ENCODE measurements at places on chromosomes 2 and 18.

DNA sequence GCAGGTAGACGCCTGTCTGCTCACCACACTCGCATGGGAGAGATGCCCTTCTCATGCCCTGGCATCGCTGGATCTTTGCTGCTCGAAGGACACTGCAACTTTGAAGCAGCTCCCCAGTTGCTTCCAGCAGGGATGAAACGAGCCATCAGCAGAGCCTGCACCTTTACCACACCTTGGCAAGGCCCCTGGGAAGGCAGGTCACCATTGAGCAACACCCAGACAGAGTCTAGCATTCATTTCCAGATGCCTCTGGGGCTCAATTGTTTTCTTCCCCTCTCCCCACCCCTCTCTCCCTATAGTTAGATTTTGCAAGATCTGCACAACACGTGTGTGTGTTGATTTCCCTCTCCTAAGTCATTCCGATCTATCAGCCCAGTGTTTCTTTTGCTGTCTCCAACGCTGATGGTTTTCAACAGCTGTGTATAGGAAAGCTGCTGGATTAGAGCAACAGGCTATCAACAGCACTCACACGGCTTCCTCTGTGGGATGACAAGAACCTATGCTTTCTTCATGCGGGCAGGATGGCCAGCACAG is 25.6 kb upstream of the INHBB start:
- no peak overlapping the region for H3K4me3 ChIP-seq
- no peaks in the 10 kb centered on the region for H3K4me1 ChIP-seq
- no peak overlapping the region for H3K27ac ChIP-seq
- DNase-seq: no peak
- no peaks in the 10 kb centered on the region for H3K36me3 ChIP-seq

GRCh38 chr2:28593160-28593755 is 97.4 kb downstream of the PLB1 start:
- H3K27me3 ChIP-seq: no peaks in the 10 kb centered on the region
- no peak for DNase-seq
- H3K36me3 ChIP-seq: no peaks in the 10 kb centered on the region
- H3K4me3 ChIP-seq: no peak overlapping the region

- H3K36me3 ChIP-seq: no peaks in the 10 kb centered on the region
- no peak overlapping the region for H3K4me3 ChIP-seq
- H3K4me1 ChIP-seq: no peaks in the 10 kb centered on the region
- no peaks in the 10 kb centered on the region for H3K27me3 ChIP-seq
- no peak for DNase-seq
- H3K27ac ChIP-seq: no peak overlapping the region
Observed at GRCh38 chr2:140604096-140604495, 1526.7 kb downstream of the LRP1B start.

- no peaks in the 10 kb centered on the region for H3K27me3 ChIP-seq
- no peak for DNase-seq
- no peaks in the 10 kb centered on the region for H3K4me1 ChIP-seq
- H3K4me3 ChIP-seq: no peak overlapping the region
- no peaks in the 10 kb centered on the region for H3K36me3 ChIP-seq
- H3K27ac ChIP-seq: no peak overlapping the region
Observed at GRCh38 chr2:126344493-126344892, 311.5 kb upstream of the GYPC start.

DNA sequence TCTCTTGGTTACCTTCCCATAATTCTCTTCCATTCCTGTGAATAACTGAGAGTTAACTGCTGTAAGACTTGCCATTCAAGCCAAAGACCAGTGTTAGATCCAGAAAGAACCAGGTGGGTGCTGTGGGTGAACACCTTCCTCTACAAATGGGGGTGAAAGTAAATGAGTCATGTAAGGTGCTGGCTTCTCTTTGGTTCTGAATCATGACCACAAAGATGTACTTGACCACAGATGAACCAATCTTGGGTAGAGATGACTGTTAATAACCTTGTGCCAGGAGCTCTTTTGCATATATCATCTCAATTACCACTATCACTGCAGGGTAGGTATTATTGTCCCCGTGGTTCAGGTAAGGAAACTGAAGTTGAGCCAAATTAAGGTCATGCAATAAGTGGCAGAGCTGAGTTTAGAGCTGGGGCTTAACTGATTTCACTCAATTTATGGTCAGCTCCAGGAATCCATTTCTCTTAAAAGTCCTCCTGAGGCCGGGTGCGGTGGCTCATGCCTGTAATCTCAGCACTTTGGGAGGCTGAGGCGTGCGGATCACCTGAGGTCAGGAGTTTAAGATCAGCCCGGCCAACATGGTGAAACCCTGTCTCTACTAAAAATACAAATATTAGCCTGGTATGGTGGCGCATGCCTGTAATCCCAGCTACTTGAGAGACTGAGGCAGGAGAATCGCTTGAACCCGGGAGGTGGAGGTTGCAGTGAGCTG is 244.9 kb upstream of the CXCR4 start:
- H3K4me1 ChIP-seq: peaks cover 56% of the 10 kb centered on the region
- peaks cover 5% of the 10 kb centered on the region for H3K27me3 ChIP-seq
- H3K4me3 ChIP-seq: peak overlapping the region; percentile 25
- peaks cover 6% of the 10 kb centered on the region for H3K36me3 ChIP-seq
- H3K27ac ChIP-seq: peak overlapping the region; percentile 53

- H3K36me3 ChIP-seq: peaks cover 77% of the 10 kb centered on the region
- H3K4me1 ChIP-seq: no peaks in the 10 kb centered on the region
- no peak for DNase-seq
Observed at GRCh38 chr2:241234066-241234790, 45.8 kb downstream of the ANO7 start.

GRCh38 chr2:37920570-37920969 is 4.5 kb upstream of the RMDN2 start:
- no peak for DNase-seq
- no peak overlapping the region for H3K4me3 ChIP-seq
- H3K4me1 ChIP-seq: peaks cover 6% of the 10 kb centered on the region
- peaks cover 5% of the 10 kb centered on the region for H3K27me3 ChIP-seq

- DNase-seq: no peak
- H3K36me3 ChIP-seq: no peaks in the 10 kb centered on the region
- H3K4me3 ChIP-seq: no peak overlapping the region
- no peaks in the 10 kb centered on the region for H3K4me1 ChIP-seq
- H3K27me3 ChIP-seq: no peaks in the 10 kb centered on the region
- no peak overlapping the region for H3K27ac ChIP-seq
Observed at GRCh38 chr2:51469102-51469501, 437.2 kb upstream of the NRXN1 start.

DNA sequence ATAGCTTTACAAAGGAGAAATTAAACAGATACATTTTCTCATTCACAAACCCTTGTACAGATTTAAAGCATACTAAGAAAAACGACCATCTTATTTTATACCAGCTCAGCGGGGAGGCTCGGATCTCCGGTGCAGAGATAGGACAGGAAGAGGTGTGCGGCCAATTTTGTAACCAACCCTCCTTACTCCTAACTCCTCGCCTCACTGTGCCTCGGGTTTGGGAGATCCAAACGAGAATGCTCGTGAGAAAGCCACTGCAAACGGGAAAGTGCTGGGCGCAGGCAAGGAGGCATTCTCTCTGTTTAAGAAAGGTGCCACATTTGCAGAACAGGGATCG is 1.2 kb downstream of the KDSR start:
- H3K27me3 ChIP-seq: no peaks in the 10 kb centered on the region
- H3K36me3 ChIP-seq: peaks cover 23% of the 10 kb centered on the region
- H3K4me3 ChIP-seq: peak overlapping the region; percentile 90
- DNase-seq: peak; percentile 31

DNA sequence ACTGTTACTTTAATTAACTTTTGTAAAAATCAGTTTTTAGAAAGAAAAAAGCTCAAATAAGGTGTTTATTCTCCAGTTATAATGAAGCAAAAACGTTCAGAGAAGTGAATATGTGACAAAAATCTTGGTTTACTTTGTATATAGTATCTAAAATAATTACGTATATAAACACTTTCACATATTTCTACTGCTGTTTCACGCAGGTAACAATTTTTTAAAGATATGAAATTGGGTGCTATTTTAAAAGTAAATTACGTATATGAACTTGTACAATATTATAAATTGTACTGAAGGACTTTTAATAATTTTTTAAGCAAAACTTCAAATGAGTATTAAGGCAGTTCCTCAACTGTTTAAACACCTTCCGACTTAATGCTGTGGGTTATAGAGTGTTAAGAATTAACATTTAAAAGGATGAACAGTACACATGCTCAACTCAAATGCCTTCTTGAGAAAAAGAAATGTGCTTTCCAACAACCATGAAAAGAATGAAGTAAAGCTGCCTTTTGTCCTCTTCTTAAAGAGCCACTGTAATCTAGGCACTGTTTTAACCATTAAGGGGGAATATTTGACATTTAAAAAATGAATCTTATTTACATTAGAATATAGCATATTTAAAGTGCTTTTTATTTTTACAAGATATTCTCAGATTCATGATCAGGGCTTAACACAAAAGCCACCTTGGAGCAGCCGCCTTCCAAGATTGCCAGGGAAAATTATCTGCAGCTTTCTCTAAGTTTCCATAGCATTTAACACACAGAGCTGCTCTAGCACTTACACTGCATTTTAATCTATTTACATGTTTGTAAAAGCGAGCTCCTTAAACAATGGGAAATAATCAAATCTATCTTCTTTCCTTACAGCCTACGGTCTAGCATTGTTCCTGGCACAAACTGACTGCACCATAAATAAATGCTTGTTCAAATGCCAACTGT is 56.5 kb upstream of the CDKL4 start:
- no peak overlapping the region for H3K4me3 ChIP-seq
- H3K4me1 ChIP-seq: no peaks in the 10 kb centered on the region
- DNase-seq: no peak
- H3K27ac ChIP-seq: no peak overlapping the region

GRCh38 chr2:10272464-10272863 is 30.2 kb upstream of the HPCAL1 start:
- no peaks in the 10 kb centered on the region for H3K27me3 ChIP-seq
- H3K36me3 ChIP-seq: no peaks in the 10 kb centered on the region
- peaks cover 13% of the 10 kb centered on the region for H3K4me1 ChIP-seq
- no peak overlapping the region for H3K27ac ChIP-seq
- DNase-seq: no peak
- no peak overlapping the region for H3K4me3 ChIP-seq

DNA sequence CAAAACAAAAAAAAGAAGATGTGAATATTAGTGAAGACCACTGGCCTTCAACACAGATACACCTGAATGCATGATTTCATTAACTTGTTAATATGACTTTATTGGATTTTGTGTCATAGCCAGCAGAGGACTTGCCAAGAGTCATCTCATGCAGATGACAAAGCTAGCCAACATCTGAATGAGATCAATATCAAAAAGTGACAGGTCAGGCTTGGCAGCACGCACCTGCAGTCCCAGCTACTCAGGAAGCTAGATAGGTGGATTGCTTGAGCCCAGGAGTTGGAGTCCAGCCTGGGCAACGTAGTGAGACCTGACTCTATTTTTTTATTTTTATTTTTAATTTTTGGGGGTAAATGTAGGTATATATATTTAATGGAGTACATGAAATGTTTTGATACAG is 54.5 kb upstream of the TGIF1 start:
- H3K4me1 ChIP-seq: no peaks in the 10 kb centered on the region
- no peak overlapping the region for H3K4me3 ChIP-seq
- peaks cover 2% of the 10 kb centered on the region for H3K27me3 ChIP-seq
- H3K36me3 ChIP-seq: peaks cover 11% of the 10 kb centered on the region

DNA sequence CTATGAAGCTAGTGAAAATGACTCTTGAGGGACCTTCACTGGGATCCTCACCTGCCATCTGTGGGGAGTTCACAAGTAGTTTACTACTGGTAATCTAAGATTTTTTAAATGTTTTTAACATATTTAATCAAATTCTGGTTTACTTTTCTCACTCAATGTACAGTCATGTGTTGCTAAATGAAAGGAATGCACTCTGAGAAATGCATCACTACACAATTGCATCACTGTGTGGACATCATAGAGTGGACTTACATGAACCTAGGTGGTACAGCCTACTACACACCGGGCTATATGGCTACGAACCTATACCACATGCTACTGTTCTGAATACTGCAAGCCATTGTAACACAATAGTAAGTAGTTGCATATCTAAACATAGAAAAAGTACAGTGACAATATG is 528.0 kb downstream of the BCL11A start:
- no peak overlapping the region for H3K4me3 ChIP-seq
- H3K36me3 ChIP-seq: no peaks in the 10 kb centered on the region
- H3K4me1 ChIP-seq: no peaks in the 10 kb centered on the region
- peaks cover 3% of the 10 kb centered on the region for H3K27me3 ChIP-seq
- no peak for DNase-seq

DNA sequence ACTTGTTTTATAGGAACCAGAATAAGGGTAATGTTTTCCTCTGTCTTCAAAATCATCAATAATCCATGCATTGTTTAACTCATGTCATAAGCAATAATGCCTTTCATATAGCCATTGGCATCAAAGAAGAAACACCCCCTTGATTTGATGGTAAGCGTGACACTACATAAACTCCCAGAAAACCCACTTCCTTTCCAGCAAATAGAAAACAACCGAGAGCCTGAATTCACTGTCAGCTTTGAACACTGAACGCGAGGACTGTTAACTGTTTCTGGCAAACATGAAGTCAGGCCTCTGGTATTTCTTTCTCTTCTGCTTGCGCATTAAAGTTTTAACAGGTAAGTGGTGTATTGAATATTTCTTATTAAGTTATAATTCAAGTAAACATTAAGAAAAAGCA is at the start of gene ICOS:
Gene ICOS (plus strand): TSS at position 229 of the 400 bp plus-strand sequence. CDS start 52 bp downstream, at position 281.
- peaks cover 50% of the 10 kb centered on the region for H3K4me1 ChIP-seq
- H3K4me3 ChIP-seq: peak within 1 kb of the TSS; percentile 97
- peak; percentile 75 for DNase-seq

DNA sequence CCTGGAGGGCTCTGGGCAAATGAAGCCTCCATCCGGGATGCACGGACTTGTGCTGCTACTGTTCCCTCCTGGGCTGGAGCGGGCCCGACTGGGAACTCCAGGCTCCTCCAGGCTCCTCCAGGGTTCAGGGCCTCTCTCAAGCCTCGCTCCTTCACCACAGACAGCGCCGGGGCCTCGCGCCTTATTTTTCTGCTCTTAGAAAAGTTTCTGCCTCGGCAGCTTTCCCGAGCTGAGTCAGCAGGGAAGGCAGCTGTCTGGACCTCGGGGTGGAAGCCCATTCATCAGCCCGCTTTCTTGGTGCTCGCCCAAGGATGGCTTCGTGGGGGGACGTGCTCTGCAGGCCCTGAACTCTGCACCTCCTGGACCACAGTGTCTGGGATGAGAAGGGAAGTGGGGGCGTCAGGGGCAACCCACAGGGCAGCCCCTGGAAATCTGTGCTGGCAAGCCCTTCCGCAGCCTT is 12.9 kb upstream of the TEX51 start:
- no peak overlapping the region for H3K4me3 ChIP-seq
- DNase-seq: no peak
- H3K27ac ChIP-seq: no peak overlapping the region

Data from activated CD4-positive, alpha-beta memory T cell treated with anti-CD3 and anti-CD28 coated beads for 36 hours (primary cell).